Non-pigmented ciliary epithelial cell (primary cell): ENCODE measurements at places on chromosomes 11 and 22.
A peak's percentile ranks its signal among the peaks of the same experiment; 100 is the strongest.

GRCh38 chr11:79498667-79499066 lies 57.8 kb upstream of the TENM4 start:
- DNase-seq, result no peak

DNA sequence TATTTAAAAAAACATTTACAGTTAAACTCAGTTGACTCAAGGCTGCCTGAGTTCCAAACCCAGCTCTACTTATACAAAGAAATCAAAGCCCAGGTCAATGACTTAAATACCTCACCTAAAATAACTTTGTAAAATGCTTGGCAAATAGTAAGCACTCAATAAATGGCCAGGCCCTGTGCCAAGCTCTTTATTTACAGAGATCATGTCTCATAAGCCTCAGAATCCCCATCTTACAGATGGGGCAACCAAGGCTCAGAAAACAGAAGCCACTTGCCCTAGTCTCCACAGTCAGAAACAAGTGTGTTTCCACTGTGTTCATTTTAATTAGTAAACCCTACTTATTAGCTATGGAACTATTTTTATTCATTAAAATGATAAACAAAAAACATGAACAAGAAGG lies 30.5 kb upstream of the TTC28 start:
- DNase-seq, result no peak

DNA sequence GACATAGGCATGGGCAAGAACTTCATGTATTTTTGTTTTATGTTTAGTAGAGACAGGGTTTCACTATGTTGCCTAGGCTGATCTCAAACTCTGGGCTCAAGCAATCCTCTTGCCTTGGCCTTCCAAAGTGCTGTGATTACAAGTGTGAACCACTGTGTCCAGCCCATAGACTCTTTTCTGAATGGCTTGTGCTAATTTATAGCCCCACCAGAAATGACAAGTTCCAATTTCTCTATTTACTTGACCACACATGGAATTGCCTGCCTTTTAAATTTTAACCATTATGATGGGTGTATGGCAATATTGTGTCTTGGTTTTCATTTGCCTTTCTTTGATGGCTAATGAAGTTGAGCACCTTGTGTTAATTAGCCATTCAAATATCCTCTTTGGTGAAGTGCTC lies 85.8 kb upstream of the NECTIN1 start:
- DNase-seq, result no peak

GRCh38 chr11:74417860-74418508 lies 19.8 kb upstream of the PGM2L1 start:
- no peak for DNase-seq

GRCh38 chr11:123904932-123905331 lies 3.0 kb downstream of the OR8D4 start:
- no peak for DNase-seq

DNA sequence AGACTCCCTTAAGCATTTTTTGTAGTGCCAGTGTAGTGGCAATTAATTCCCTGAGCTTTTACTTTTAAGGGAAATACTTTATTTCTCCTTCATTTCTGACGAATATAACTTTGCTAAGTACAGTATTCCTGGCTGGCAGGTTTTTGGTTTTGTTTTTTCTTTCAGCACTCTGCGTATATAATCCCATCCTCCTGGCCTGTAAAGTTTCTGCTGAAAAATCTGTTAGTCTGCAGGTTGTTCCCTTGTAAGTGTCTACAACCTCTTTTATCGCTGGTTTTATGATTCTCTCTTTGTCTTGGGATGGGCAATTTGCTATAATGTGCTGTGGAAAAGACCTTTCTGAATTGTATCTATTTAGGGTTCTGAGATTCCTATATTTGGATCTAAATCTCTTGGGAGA lies 56.0 kb downstream of the KCNQ1OT1 start:
- DNase-seq, result no peak

- no peak for DNase-seq
These were observed 38.0 kb upstream of the IL17RA start for GRCh38 chr22:17046566-17047348.

- DNase-seq, result no peak
These were observed 5.3 kb upstream of the AKIP1 start for GRCh38 chr11:8905528-8906165.

- DNase-seq, result no peak
These were observed 423 bp upstream of the RTN3 start for GRCh38 chr11:63680834-63681320.

DNA sequence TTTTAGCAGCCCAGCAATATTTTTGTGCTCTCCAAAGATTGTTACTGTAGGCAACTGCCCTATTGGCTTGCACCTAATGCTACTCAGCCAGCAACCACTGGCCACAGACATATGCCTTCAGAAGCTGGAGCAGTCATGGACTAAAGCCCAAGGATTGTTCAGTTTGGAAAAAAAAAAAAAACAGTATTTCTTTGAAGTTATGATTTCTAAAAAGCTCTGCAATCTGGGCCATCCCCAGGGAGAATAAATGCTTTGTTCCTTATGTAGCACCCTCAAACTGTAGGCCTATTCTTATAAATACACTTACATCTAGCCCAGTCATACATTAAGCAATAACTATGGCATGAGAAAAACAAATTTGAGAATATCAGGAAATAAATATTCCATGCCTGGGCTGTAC lies 2190.5 kb upstream of the RAG2 start:
- no peak for DNase-seq

- DNase-seq, result no peak
These were observed 495.0 kb downstream of the BRD1 start for GRCh38 chr22:49332691-49333090.

- no peak for DNase-seq
These were observed 35.8 kb downstream of the RRAS2 start for GRCh38 chr11:14323118-14323676.

DNA sequence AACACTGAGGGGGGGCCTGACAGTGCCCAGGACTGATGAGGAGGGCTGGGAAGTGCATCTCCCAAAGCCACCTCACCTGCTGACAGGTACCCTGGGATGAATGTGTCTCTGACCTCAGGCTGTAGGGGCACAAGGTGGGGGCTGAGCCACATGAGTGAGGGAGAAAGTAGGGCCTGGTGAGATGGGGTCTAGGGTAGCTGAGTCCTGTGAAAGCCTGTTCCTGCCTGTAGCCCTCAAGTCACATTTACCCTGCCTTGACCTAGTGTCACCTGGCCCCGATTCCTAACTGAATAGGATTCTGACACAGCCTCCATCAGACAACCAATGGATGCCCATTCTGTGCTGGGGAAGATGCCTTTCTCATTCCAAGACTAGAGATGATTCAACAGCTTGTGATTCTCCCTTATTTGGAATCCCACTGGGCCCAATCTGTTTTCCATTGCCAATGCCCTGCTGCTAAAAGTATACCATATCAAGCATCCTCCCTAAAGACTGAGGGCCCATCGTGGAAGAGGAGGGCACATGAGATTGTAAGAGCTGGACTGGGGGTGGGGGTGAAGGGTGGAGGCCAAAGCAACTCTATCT lies 11.1 kb upstream of the RFPL1 start:
- DNase-seq, result no peak

DNA sequence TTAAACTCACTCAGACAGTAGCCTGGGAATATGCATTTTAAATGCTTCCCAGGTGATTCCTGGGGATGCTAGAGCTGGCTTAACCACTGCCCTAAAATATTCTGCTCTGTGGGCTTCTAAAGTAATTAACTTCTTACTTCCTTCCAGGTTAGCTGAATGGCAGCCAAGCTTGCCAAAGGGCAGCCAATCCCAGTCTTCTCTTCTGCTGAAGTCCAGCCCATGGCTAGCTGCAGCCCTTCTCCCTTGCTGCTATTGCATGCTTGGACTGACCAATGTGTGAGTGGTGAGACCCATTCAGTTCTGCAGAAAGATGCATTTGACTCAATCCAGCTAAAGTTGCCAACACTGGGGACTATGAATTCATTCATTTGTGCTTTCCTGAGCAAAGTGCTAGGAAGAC lies 411.9 kb downstream of the SOX6 start:
- DNase-seq, result no peak

DNA sequence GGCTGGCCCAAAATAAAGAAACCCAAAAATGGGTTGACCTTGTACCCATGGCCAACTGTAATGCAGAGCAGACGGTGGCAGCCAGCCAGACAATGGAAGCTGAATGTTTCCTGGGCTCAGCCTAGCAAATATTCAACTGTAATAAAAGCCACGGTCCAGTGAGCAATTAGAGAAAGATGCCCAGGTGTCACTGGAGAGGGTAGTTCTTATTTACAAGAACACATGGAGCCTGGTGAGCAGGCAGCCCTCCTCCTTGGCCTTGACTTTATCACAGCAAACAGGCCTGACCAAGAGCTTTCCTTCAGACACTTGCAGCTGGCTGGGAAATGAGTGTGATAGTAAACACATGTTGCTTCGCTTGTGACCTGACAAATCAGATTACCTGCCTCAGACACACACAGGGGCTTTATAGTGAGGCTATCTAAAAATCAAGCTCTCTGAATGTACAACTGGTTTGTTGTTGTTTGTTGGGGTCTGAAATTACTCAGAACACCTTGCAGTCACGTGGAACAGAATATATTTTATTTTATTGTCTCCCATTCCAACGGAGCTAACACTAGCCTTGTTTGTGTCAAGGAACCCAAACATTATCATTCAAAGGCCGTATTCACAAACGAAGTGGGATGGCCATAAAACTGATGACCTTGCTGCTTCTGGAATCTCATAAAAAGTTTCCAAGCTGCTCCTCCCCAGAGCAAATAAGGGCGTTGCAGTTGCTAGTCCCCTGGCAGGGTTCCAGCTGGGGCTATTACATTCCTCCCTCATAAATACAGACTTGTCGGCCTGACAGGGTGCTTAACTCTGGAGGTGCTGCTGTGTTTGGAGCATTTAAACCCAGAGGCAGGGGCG lies 161.1 kb downstream of the BBOX1 start:
- no peak for DNase-seq

- no peak for DNase-seq
These were observed 4.9 kb downstream of the SBF2 start for GRCh38 chr11:10288881-10289764.

GRCh38 chr22:31676700-31677099 lies 14.7 kb upstream of the PISD start:
- peak; percentile 81 for DNase-seq

GRCh38 chr11:35611741-35612140 lies 6.5 kb upstream of the FJX1 start:
- no peak for DNase-seq

DNA sequence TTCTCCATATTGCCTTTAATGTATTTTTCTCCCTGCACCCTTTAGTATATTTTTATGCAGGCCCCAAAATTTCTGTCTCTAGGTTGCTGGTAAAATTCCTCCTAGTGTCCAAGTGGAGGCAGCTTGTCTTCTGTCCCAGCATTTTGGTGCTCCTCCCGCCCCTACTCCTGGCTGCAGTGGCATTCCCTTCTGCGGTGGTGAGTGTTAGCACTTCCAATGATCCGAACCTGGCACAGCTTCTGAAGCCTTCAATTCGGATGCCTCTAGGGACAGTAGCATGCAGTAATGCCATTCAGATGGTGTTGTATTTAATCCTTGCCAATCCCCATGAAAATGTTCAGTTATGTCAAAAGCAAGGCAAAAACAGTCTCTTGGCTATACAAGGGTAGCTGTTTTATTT lies 5.9 kb downstream of the YWHAH start:
- DNase-seq, result no peak

GRCh38 chr11:64843686-64844329 lies 645 bp downstream of the CDC42BPG start:
- DNase-seq, result no peak

GRCh38 chr11:134802116-134802515 lies 390.1 kb upstream of the B3GAT1 start:
- no peak for DNase-seq

DNA sequence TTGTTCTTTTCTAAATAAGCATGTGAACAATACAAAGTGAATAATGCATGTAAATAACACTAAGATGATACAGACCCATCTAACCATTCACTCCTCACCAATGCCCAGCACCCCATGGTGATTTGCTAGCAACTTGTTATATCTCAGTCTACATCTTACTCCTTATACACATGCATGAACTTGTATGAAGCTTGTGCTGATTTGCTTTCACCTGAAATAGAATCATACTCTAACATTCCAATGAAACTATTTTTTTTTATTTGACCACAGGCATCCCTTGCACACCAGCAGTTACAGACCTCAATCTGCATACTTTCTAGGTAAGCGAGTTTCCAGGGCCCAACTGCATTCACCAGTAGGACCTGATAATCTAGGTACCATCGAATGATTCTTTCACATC lies 873.6 kb downstream of the OPCML start:
- no peak for DNase-seq

- DNase-seq, result no peak
These were observed 45.0 kb upstream of the NNMT start for GRCh38 chr11:114250993-114251814.

GRCh38 chr22:48755059-48755949 lies 1072.4 kb downstream of the BRD1 start:
- no peak for DNase-seq

DNA sequence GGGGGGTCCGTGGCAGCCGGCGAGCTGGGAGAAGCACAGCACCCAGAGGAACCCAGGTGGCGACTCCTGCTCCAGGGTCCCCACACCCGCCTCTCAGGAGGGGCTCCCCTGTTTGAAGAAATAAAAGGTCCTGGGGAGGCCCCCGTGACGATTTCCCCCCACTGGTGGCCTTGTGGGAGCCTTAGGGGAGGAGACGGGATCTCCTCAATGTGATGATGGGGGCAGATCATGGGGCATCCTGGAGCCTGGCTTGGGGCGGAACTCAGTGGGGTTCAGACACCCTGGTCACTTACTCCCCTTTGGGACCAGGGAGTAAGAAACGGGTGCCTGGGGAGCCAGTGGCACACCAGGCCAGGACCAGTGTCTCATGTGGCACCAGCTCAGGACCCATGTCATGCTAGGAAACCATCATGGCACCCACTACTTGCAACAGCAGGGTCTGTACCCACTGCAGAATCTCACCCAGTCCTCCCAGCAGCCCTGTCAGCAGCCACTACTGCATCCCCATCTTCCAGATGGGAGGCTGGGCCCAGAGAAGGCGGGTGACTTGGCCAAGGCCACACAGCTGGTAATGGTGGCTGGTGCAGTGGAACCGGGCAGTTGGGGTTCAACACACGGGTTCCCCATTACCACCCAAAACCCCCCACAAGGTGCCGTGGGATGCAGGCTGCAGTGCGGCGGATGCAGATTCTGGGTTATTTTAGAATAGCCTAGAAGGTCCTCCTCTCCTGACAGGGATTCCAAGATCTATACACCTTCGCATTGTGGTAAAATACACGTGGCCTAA lies 130.7 kb downstream of the CTTN start:
- no peak for DNase-seq

DNA sequence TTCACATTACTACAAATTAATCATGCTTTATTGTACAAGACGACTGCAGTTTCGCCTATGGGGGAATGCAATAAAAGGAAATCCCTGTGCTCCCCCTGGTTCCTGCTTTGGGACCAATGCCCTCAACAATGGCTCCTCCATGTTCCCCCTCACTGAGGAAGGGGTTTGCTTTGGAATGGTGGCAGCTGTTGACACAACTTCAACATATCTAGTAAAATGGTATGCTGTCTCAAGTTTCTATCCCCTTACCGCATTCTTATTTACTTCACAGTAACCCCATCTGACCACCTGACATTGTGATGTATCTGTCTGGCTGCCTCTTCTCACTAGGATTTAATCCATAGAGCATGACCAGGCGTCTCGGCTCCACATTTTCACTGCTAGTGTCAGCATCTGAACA lies 48.8 kb downstream of the PIWIL3 start:
- DNase-seq, result no peak
